ENCODE measurements at places on chromosomes 5 and 9.

- no peak for DNase-seq
Observed at GRCh38 chr5:112165399-112165798, 253.7 kb downstream of the EPB41L4A start.

GRCh38 chr9:126500600-126501382 lies 112.9 kb upstream of the LMX1B start:
- DNase-seq: peak; percentile 90

DNA sequence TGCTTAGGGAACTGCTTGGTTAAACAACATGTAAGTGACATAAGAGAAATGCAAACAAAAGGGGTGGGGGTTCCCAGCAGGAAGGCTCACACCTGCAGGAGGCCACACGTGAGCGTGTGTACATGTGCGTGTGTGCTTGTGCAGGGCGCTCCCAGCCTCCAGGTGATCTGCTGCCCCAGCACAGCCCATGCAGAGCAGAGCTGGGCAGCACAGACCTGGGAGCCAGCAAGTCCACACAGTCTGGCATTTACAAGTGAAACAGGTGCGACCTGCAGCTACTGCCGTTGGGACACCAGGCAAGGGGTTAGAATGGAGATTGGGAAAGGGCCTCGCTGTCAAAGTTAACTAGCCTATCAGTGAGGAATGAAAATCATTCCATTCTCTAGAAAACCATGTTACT lies 41.8 kb downstream of the GRAMD2B start:
- DNase-seq: no peak

DNA sequence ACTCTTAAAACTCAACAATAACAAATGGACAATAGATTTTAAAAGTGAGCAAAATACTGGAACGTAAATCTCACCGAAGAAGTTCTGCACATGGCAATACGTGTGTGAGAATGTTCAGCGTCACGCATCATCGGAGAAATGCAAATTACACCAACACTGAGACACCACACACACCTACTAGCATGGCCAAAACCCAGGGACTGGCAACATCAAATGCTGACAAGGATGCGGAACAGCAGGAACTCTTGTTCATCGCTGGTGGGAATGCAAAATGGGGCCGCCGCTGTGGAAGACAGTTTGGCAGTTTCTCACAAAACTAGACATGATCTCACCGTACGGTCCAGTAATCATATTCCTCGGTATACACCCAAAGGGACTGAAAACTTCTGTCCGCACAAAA lies 21.6 kb upstream of the CLPTM1L start:
- DNase-seq: no peak

DNA sequence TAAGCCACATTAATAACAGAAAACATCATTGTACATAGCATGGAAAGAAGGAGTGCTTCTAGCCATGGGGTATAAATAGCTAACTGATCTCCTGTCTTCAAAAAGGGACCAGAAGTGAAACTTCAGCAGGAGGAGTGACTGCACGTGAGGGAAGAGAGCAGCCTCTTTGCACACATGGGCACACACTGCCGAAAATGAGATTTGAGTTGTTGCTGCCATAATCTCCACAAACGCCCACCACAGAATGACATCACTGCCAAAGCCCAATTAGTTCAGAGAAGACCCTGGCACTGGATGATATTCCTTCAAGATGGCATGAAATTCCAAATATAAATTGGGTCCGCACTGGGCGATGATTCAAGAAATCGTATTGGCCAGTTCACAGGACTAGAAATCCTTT lies 238.9 kb upstream of the NR4A3 start:
- DNase-seq: no peak

DNA sequence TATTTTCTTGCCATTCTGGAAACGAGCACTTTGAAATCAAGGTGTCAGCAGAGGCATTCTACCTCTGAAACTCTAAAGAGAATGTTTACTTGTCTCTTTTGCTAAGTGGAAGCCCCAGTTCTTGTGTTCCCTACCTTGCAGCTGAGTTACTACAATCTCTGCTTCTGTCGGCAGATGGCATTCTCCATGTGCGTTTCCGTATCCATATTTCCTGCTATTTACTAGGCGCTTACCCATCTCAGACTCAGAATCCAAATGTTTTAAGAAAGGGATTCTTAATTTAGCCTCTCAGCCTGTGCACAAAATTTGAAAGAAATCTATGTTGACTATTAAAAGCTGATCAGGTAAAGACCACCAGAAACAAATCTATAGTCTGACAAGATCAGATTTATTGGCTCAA lies 221.3 kb upstream of the FTMT start:
- peak; percentile 11 for DNase-seq

DNA sequence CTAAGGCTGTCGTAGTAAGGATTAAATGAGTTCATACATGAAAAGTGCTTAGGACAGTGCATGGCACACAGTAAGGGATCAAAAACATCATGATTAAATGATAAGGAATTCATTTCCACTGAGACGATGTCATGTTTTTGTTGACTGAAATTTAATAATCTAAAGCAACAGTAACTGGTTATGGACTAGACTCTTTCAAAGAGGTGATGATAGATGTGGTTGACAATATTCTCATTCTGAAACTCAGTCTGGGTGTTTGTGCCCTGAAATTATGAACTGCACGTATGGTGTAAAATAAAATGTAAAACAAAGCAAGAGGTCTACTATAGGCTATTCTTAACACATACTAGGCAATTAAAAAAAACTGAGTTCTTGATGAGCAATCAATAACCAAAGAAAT lies 280.0 kb downstream of the DENND1A start:
- DNase-seq: no peak

GRCh38 chr5:169893571-169893970 lies 86.7 kb downstream of the INSYN2B start:
- DNase-seq: peak; percentile 33

Data from AG20443 (cell line).